ENCODE measurements at places on chromosomes 6 and 20.

GRCh38 chr6:15299430-15300131 is 53.7 kb downstream of the JARID2 start:
- DNase-seq: no peak

- no peak for DNase-seq
Measured at GRCh38 chr6:118296129-118296901, 251.8 kb upstream of the PLN start.

DNA sequence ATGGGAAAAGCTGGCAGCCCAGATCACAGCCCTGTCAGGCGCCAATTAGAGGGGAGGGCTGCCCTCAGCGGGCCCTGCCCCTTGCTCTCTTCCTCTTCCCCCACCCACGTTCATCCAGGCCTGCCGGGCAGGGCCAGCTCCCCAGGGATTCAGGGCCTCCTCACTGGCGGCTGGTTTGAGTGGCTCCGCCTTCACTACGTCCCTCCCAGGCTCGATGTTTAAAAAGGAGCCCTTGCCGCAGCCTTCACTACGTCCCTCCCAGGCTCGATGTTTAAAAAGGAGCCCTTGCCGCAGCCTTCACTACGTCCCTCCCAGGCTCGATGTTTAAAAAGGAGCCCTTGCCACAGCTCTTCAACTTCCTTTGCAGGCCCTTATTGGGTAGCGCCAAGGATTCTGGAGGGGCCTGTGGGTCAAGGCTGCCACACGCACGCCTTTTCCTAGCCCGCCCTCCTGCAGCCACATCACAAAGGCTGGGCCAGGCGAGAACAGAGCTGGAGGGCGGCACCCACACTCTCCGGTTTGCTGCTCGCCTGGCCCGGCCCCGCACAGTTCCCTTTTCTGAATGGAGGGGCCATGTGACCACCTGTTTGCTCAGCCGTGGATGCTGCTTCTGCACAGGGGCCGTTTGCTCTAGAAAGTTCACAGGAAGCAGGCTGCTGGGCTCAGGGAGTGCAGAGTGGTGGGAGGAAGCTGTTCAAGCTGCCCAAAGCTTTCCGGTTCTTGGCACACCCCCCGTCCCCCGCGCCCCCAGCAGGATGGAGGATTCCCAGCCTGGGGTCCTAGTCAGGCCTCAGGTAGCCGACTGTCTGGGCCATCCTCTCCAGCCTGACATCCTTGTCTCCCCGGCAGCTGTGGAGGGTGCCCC is 1.6 kb downstream of the SLC17A9 start:
- DNase-seq: peak; percentile 8

DNA sequence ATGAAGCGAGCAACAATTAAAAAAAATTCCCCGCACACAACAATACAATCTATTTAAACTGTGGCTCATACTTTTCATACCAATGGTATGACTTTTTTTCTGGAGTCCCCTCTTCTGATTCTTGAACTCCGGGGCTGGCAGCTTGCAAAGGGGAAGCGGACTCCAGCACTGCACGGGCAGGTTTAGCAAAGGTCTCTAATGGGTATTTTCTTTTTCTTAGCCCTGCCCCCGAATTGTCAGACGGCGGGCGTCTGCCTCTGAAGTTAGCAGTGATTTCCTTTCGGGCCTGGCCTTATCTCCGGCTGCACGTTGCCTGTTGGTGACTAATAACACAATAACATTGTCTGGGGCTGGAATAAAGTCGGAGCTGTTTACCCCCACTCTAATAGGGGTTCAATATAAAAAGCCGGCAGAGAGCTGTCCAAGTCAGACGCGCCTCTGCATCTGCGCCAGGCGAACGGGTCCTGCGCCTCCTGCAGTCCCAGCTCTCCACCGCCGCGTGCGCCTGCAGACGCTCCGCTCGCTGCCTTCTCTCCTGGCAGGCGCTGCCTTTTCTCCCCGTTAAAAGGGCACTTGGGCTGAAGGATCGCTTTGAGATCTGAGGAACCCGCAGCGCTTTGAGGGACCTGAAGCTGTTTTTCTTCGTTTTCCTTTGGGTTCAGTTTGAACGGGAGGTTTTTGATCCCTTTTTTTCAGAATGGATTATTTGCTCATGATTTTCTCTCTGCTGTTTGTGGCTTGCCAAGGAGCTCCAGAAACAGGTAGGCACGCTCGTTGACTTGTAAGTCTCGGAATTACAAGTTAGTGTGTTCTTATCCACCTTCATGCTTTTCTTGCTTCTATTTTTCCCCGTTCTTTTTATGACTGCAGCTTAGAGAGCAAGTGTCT is at the start of gene EDN1:
Gene EDN1, plus strand, starts transcription at position 429 of the 888 bp plus-strand sequence. Its CDS starts 269 bp downstream, at position 698.
- DNase-seq: peak; percentile 61

- DNase-seq: no peak
Measured at GRCh38 chr20:44959638-44960102, 527 bp downstream of the TOMM34 start.

DNA sequence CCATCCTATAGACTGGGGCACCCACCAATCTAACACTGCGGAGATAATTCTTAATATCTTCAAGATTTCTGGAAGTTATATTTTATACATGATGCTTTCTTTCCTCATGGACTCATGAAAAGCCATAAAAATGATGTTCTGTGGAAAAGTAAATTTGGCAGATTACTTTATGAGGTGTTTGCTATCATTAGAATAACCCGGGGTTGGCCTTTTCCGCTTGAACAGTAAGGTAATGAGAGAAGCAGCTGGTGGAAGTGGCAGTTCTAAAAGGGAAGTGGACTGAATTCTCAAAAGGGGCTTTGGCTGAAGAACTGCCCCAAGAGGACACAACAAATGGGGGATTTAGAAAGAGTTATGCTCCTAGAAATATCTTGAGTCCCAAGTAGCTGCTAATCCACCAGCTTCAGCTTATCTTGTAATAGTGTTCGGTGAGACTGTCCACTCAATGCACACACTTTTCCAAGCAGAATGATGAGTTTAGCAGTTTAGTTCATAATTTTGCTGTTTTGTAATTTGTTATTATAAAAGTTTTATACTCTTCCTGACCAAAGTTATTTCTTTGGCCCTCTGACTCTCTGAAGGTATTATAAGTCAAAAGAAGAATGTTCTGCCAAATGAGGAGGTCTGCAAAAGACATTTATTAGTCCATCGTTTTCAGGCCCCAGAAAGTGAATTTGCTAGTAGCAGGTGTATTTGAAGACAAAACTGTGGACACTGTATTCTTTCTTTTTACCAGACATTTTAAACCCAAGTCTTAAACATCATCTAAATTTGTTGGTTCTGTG is 2.9 kb downstream of the ISM1 start:
- no peak for DNase-seq

GRCh38 chr6:2127484-2127911 is 117.9 kb downstream of the GMDS start:
- no peak for DNase-seq
